Stimulated activated CD8-positive, alpha-beta memory T cell treated with anti-CD3 and anti-CD28 coated beads, Interleukin-7, amount 100 ng/mL, for 48 hours (primary cell): ENCODE measurements at places on chromosomes 11 and 22.

GRCh38 chr11:7098235-7098832 lies 9.5 kb downstream of the RBMXL2 start:
- no peak for DNase-seq

DNA sequence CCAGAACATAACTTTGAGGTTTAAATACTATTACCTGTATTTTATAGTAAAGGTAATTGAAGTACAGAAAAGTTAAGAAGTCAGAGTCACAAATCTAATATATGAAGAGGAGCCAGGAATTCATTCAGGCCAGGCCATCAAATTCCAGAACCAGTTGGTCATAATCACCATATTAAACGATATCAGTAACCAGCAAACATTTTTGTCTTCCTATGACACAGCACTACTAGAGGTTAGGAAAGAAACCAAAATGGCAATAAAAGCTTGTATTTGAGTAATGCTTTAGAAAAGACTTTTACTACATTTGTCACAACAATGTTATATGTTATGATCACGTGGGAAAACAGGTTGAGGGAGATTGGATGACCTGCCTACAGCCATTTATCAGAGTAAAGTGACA lies 62.2 kb downstream of the DKK3 start:
- DNase-seq, result no peak

DNA sequence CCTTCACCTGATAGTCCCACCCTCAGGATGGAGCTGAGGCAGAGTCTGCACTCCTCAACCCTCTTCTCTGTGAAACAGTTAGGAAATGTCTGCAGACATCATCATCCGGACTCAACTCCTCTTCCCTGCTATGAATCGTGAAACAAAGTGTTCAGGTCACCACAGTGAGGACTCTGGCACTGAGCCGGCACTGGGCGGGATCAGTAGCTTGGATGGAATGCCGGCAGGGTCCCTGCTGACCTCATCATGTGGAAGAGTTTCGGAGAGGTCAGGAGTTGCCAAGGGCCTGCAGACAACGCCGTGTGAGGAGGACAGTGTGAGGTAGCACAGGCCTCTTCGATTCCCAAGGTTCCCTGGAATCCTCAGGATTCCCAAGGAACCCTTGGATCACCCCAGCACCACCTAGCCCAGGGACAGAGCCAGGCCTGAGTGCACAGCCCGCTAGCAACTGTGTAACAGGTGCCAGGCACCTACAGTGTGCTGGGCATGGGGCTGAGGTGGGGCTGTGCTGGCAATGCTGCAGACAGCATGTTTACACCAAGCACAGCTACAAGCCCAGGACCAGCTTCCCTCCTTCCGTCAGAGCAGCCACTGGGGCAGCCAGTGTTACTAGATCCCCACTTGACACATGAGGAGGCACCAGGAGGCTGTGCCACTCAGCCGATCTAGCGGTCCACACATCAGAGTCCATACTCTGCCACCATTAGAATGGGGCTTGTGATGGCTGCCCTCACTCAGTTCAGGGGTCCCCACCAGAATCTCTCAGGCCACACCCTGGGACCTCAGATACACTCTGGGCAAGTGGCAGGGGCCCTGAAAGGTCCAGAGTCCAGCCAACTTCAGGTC lies 693 bp upstream of the LINC01488 start:
- DNase-seq, result no peak

- no peak for DNase-seq
These were observed 6.2 kb downstream of the EIF3L start for GRCh38 chr22:37855462-37855861.

DNA sequence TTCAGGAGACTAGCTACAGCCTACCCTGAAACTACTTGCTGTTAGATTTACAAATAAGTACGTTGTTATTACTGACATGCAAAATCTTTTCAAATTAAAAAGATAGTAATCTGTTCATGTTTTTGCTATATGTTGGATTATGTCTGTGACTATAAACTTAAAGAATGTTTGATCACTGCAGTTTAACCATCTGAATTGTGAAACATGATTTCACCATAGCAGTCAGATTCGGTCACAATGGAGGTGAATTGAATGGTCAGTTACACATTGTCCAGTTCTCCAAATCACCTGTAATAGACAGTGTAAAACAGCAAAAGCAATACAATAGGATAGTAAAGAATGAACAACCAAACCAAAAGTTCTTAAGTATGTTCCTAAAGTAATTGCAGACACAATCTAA lies 43.3 kb downstream of the CCDC83 start:
- no peak for DNase-seq

DNA sequence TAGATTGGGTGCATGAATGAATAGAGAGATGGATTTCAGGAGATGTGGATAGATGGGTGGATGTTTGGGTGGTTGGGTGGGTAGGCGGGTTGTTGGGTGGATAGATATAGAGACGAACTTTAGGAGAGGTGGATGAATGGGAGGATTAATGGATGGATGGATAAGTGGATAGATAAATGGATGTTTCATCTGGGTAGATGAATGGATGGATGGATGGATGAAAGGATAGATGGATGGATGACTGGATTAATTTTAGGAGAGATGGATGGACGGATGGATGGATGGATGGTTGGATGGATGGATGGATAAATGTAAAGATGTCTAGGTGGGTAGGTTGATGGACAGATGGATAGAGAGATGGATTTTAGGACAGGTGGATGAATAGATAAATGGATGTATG lies 511.3 kb downstream of the MIAT start:
- no peak for DNase-seq

DNA sequence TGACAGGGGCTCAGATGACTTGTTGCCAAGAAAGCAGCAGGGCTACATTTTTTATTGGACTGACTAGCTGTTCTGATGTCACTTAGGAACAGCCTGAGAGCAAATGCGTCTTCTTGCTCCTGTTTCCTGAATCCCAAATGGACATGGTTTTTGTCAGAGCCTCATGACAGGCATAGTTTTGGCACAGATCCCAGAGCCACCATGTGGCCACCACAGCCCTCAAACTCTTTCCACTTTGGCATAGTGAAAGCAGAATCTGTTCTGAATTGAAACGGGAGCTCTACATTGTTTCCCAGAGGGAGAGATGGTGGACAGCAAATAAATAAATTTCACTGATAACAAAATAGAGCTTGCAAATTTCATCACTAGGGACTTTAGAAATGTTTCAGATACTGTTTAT lies 222.2 kb downstream of the C11orf87 start:
- no peak for DNase-seq

- DNase-seq, result no peak
These were observed 47.0 kb upstream of the GALNT18 start for GRCh38 chr11:11668781-11669180.

DNA sequence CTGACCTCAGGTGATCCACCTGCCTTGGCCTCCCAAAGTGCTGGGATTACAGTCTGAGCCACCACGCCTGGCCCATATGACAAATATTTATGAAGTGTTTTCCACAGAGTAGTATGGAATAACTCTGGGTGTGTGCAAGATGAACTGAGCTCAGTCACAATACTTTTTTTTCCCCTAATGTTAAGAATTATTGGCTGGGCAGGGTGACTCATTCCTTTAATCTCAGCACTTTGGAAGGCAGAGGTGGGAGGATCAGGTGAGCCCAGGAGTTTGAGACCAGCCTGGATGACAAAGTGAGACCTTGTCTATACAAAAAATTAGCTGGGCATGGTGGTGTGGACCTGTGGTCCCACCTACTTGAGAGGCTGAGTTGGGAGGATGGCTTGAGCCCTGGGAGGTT lies 6.4 kb downstream of the PTPRJ start:
- DNase-seq, result no peak

- DNase-seq, result no peak
These were observed 74.6 kb upstream of the KCNQ1OT1 start for GRCh38 chr11:2774173-2775082.

DNA sequence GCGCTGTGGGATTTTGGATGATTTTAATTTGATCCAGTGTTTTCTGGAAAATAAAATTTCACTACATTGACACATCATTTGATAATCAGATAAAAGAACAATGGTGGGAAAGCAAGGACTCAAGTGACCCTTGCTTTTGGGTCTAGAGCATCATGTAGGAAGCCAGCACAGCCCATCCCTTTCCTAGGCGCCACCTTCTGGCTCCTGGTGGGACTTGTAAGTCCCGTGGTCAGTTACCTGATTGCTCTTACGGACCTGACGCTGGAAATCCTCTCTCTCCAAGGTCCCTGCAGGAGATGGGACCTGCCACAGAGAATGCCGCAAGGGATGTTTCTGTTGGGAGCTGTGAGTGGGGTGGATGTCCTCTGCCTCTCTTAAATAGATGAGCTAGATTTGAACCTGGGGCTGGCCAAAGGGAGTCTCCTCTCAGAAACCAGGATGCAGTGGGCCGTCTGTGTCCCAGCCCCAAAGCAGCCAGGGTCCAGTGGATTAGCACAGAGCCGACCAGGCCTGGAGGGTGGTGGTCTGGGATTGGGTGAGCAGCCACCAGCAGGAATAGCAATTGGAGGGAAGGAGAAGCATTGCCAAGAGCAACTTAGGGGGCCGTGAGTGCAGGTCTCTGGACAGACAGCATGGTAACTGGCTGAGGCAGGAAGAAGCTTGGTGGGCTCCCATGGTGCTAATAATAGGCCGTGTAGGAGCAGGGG lies 21.7 kb downstream of the TIMP3 start:
- no peak for DNase-seq

DNA sequence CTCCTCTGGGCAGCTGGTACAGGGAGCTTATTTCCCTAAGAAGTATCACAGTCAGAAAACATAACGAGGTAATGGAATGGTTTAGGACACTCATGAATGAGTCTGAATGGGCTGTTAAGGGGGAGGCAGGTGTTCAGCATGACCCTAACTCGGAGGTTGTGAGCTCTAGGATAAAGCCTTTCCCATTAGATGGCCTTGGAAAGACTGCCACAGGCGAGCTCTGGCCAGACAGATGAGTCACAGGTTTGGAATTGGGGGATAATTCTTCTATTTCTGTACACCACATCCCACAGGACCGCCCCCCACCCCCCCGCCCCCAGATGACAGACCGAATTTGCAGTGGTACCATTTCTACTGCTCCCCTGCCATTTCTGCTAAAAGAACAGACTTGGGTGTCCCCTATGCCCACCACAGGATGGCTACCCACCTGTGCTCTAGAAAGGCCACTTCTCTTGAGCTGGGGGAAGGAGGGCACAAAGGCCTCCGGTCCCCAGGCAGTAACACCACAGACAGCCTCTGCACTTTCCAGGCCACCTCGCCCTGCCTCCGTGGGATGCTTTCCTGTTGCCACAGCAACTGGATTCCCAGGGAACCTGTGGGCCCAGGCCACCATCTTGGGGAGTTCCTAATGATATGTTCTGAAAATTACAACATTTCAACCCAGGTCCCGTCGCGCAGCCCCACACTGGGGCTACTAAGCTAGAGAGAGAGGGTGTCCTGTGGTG lies 76.7 kb downstream of the TRIM29 start:
- no peak for DNase-seq

DNA sequence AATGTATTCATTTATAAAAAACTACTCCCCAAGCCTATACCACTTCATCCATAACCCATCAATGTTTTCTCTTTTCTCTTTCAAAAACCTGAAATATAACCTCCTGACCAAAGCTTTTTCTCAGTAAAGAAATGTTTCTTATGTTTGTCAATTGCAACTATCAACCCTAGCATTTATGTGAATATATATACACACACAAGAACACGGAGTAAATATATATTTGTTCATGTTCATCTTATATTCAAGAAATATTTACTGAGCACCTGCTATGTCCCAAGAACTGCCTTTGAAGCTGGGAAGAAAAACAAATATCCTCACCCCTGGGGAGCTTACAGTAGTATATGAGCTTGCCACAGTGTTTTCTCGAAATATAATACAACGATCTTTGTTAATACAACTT lies 3.5 kb downstream of the MRTFA start:
- DNase-seq, result no peak

- DNase-seq, result no peak
These were observed 15.3 kb upstream of the IL2RB start for GRCh38 chr22:37165066-37165465.

- peak; percentile 75 for DNase-seq
These were observed at the start of gene GSTP1 for GRCh38 chr11:67583247-67584204. Gene GSTP1, plus strand, starts transcription at chr11:67583812. Its CDS starts 32 bp downstream, at chr11:67583844.

GRCh38 chr11:15629690-15630321 lies 515.1 kb downstream of the INSC start:
- DNase-seq, result no peak

DNA sequence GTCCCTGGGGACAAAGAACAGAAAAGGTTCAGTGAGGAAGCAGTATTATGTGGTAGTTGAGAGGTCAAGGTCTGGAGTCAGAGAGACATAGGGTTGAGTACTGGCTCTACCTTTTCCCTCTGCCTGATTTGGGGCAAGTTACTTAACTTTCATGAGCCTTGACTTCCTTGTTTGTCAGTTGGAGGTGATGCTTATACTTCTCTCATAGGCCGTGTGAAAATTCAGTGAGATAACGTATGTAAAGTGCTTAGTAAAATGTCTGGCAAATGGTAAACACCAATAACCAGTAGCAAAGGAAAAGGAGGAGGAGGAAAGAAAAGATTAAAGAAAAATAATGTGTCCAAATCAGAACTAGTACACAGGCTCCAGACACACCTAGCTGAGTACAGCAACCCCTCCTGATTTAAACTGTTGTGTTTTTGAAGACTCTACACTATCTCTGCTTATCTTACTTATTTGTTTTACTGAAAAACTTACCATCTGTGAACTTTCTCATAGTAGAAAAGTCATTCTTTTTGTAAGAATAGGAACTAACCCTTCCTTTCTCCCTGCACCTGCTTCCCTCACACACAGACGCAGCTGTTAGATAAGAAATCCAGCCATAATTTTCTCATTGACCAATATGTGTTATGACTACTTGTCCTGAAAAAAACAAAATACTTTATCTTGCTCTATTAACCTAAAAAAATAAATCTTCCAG lies 126.9 kb downstream of the CD44 start:
- no peak for DNase-seq

GRCh38 chr11:62508336-62509058 lies 38.1 kb downstream of the AHNAK start:
- no peak for DNase-seq

DNA sequence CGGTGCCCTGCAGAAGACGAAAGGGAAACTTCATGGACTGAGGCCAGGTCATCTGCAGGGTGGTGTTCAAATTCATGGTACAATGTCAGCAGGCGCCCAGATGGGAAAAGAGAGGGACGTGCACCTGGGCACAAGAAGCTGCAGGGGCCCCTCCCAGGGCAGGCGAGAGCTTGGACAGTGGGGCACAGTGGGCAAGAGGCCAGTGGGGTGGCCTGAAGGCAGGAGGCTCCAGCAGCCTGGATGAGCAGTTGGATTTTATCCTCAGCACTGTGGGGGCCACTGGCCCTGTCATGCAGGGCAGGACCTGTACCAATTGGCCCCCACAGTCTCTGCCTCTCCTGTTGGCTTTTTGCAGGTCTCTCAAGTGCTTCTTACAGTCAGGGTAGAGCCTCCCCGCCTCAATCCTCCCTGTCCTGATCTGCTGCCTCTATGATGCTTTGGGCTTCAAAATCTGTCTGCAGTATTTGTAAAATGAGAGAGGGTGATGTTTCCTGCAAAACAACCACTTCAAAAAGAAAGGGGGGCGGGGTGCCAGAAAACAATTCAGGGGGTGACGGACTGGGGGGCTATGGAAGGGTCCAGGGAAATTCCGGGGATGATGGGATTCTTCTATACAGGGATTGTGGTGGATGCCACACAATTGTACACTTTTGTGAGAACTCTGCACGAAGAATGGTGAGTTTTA lies 1.7 kb upstream of the BID start:
- no peak for DNase-seq

- DNase-seq, result no peak
These were observed 12.5 kb downstream of the RTL6 start for GRCh38 chr22:44485494-44485893.

- DNase-seq, result no peak
These were observed 27.0 kb upstream of the PARVG start for GRCh38 chr22:44153710-44154109.

- no peak for DNase-seq
These were observed 24.9 kb downstream of the CD44 start for GRCh38 chr11:35163702-35164496.
